ENCODE measurements at places on chromosomes 16 and 17. TPM values are rescaled to one million over a fixed set of nuclear protein-coding genes. Genes with fewer than 3 reads are reported as not detected.

- DNase-seq, result no peak
Measured at GRCh38 chr17:57670769-57671569, 74.1 kb downstream of the CCDC182 start.

The TMEM235 gene
- not detected for polyA plus RNA-seq

DNA sequence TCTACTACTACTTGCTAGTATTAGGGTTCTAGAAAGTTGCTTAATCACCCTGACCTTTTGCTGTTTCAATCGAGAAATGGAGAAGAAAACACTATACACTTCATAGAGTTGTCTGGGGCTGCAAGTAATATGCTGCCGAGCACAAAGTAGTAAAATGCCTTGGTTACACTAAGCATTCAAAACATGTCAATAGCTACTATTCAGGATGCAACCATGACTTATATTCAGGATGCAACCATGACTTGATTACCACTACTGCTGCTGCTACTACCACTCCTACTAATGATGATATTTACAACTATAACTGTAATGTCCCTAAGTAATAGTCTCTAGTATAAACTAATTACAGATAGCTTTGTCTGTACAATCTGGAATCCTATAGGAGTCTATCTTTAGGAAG lies 35.3 kb downstream of the ADAMTS18 start:
- DNase-seq, result no peak

GRCh38 chr16:11757671-11758545 lies 15.3 kb upstream of the TXNDC11 start:
- DNase-seq, result no peak

GRCh38 chr16:51137097-51137496 lies 14.0 kb downstream of the SALL1 start:
- DNase-seq, result no peak

GRCh38 chr17:41705271-41705991 lies 6.7 kb upstream of the GAST start:
- DNase-seq, result no peak

- no peak for DNase-seq
Measured at GRCh38 chr16:52874042-52874441, 178.7 kb downstream of the CHD9NB start.

DNA sequence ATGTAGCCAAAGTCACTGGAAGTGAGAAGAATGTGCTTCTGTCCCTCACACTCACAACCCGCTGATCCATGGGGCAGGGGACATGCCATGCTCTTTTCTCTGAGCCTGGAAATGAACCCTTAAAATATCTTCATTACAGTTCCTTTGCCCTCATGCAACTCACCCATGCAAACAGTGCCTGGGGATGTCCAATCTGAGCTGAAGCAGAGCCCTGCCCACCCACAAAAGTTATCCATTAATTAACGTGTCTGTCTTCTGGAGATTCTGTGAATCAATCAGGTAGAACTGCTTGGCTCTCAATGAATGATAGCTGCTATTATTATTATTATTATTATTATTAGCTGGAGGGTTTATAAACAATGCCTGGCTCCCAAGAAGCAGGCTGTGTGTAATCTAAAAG lies 133.7 kb downstream of the USP31 start:
- no peak for DNase-seq

GRCh38 chr17:78269955-78270381 lies 38.5 kb downstream of the TMEM235 start:
- DNase-seq, result no peak

Data from muscle of back (tissue), 13 donors.